ENCODE measurements at places on chromosomes 12 and 14. TPM values are rescaled to one million over a fixed set of nuclear protein-coding genes. Genes with fewer than 3 reads are reported as not detected.

ACSM4 gene
- not detected for total RNA-seq

- peaks cover 1% of the 10 kb centered on the region for H3K27me3 ChIP-seq
- DNase-seq, result no peak
- no peaks in the 10 kb centered on the region for H3K4me1 ChIP-seq
- no peaks in the 10 kb centered on the region for H3K36me3 ChIP-seq
These were observed 33.0 kb downstream of the SRRM4 start for GRCh38 chr12:119014368-119014767.

GRCh38 chr14:96585672-96586013 lies 83.5 kb downstream of the PAPOLA start:
- H3K27ac ChIP-seq, result no peak overlapping the region
- H3K27me3 ChIP-seq, result peaks cover 21% of the 10 kb centered on the region
- no peaks in the 10 kb centered on the region for H3K4me1 ChIP-seq
- H3K36me3 ChIP-seq, result no peaks in the 10 kb centered on the region
- H3K4me3 ChIP-seq, result no peak overlapping the region

FOXG1 gene
- not detected for total RNA-seq

DNA sequence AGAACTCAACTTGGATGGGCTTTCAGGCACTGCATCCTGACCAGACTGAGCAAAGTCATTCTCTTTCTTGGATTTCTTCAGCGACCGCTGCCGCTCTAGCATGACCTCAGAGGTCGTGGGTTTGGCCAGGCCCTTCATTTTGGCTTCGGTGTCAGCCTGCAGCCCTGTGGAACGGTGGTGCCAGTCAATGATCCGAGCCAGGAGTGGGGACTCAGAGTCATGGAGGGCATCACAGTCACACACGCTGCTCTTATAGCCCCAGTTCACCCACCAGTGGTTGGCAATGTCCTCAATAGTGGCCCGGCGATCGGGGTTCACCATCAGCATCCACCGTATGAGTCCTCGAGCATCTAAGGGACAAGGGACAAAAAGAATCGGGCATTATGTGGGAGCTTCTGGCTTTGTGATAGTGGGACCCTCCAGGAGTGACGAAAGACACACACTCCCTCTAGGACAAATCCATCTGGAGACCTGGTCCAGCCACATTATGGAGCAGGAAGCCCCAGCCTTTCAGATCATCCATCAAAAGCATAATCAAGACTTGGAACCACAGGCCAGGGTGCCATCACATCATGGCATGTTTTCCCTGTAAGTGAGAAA lies 71.0 kb downstream of the NUAK1 start:
- no peak for DNase-seq
- peaks cover 3% of the 10 kb centered on the region for H3K27me3 ChIP-seq
- H3K4me3 ChIP-seq, result no peak overlapping the region
- H3K27ac ChIP-seq, result no peak overlapping the region

P2RX2 gene
- total RNA-seq, result not detected

GRCh38 chr12:14601692-14602478 lies 34.2 kb upstream of the PLBD1 start:
- H3K27me3 ChIP-seq, result peaks cover 1% of the 10 kb centered on the region
- H3K4me3 ChIP-seq, result no peak overlapping the region
- DNase-seq, result no peak
- H3K36me3 ChIP-seq, result no peaks in the 10 kb centered on the region
- H3K4me1 ChIP-seq, result no peaks in the 10 kb centered on the region

DNA sequence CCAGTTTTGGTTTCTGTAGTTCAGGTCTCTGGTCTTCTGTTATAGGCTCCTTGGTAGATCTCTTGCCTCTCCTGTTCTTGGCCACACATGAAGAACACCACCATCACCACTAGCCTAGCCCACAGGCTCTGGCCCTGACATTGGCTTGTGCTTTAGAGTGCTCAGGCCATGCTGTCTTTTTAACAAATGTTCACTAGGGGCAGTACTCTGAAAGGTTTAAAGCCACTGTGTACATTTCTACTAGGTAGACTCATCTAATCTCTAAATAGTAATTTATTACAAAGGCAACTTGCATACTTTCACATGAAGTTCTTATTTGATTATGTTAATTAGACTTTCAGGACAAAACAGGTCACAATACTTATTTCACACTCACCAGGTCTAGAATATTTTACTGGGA lies 38.3 kb downstream of the PDE6H start:
- no peak overlapping the region for H3K4me3 ChIP-seq
- peaks cover 23% of the 10 kb centered on the region for H3K27me3 ChIP-seq
- H3K27ac ChIP-seq, result no peak overlapping the region
- no peaks in the 10 kb centered on the region for H3K36me3 ChIP-seq
- no peak for DNase-seq

TMTC1 gene
- 1.4 TPM for total RNA-seq

OTUB2 gene
- total RNA-seq, result 2.3 TPM

DNA sequence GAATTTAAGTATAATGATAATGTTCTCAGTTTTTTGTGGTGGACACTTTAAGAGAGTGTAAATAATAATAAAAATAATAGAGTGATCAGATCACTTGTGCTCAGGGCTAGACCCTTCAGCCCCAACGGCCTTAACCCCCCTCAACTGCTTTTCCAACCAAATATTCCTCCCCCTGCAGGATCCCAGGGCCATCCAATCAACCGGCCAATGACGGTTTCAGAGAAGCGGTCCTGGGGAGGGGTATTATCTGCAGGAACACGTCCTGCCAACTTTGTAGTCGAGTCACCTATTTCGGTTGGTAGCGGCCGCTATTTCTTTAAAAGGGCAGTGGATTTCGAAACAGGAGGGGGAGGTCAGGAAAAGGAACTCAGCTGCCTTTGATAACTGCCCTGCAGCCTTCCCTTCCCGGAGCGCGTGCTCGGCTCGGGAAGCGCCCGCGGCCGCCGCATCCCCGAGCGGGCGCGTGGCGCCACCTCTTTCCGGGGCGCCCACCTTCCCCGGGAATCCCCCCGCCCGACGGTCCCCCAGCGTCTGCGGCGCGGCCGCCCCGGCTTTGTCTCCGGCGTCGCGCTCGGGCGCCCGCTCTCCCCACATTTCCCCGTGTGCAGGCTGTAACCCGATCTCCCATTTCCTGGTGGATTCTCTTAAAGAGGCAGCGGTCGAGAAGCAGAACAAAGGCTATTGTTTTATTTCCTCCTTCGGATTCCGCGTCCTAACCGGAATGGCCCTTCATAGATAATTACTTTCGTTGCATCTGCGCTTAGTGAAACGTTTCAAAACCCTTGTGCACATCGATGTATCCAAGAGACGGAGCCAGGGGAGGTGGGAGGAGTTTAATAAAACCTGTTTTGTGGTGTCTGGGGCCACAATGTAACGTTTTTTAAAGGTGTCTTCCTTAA lies 711 bp upstream of the ETV6 start:
- H3K27me3 ChIP-seq, result peaks cover 2% of the 10 kb centered on the region
- DNase-seq, result peak; percentile 58

DNA sequence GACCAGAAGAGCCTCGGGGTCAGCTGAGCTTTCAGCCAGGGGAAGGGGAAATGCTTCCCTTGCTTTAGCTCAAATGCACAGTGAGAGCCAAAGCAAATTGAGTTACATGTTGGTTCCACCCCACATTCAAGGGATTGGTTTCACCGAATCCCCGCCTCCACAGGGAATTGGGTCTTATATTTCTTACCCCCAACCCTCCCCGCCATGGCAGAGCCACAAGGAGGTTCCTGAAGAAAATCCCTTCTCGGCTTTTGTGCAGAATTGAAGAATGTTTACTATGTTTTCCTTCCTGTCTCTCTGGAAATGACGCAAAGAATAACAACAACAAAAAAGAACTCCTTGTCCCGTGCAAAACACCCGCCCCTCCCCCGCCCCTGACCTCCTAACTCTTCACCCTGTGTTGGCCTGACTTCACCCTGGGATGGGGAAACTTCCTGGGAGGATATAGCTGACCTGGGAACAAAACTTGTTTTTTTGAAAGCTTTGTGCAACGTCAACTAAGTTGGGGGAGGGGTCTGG lies 21.9 kb upstream of the CIPC start:
- no peaks in the 10 kb centered on the region for H3K36me3 ChIP-seq
- no peaks in the 10 kb centered on the region for H3K4me1 ChIP-seq

DNA sequence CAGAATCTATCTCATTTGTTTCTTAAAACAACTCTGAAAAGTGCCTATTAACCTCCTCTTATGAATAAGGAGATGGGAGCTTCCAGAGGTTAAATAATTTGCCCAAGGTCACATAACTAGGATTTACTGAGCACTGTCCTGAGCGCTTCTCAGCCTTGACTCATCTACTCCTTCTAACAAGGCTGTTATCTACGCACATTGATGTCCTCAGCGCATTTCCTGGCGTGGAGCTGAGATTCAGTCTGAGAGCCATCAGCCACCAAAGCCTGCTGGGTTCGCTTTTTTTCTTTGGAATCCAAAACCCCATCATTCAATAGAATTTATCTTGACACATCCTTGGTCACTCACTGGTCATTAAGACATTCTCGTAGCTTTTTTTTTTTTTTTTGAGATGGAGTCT lies 29.3 kb downstream of the AK7 start:
- DNase-seq, result no peak
- no peak overlapping the region for H3K27ac ChIP-seq
- H3K4me1 ChIP-seq, result peaks cover 2% of the 10 kb centered on the region
- H3K27me3 ChIP-seq, result peaks cover 9% of the 10 kb centered on the region

- no peak for DNase-seq
- H3K27me3 ChIP-seq, result no peaks in the 10 kb centered on the region
- H3K36me3 ChIP-seq, result peaks cover 26% of the 10 kb centered on the region
- H3K27ac ChIP-seq, result no peak overlapping the region
- H3K4me3 ChIP-seq, result no peak overlapping the region
These were observed 200.2 kb downstream of the ANO6 start for GRCh38 chr12:45416126-45416525.

DNA sequence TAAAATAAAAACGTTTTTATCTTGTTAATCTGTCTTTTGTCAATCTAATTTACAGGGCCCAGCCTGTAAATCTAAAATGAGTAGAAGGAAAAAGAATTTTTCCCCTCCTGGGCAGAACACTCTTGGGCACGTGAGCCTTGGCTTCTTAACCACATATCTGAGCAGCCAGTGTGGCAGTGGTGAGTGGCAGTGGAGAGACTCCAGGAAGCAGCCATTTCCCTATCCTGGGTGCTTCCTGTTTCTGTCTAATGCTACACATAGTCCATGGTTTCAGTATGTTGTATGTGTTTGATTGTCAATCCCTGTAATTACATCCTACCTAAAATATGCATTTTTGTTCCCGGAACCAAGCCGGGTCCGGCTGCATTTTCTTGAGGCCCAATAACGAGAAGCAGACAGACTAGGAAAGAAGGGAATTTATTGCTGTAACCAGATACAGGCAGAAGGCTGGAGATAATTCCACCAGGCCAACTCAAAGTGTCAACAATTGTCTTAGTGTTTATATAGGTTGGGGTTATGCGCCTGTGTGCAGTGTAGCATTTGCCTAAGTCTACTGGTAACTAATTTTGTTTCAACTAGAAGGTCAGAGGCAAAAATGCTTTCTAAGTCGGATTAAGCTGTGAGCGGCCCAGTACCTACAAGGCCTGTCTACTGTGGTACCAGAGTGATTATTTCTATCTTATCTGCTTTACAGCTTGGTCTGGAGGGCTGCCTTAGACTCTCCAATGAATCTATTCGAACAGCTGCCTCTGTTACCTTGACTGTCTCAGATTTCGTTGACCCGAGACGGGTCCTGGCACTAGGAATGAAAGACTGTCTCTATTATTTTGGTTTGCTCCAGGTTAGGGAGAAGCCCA lies 82.4 kb upstream of the RESF1 start:
- peak overlapping the region; percentile 59 for H3K27ac ChIP-seq
- peaks cover 19% of the 10 kb centered on the region for H3K36me3 ChIP-seq
- no peaks in the 10 kb centered on the region for H3K27me3 ChIP-seq
- DNase-seq, result no peak
- H3K4me1 ChIP-seq, result peaks cover 19% of the 10 kb centered on the region

- no peak for DNase-seq
- no peaks in the 10 kb centered on the region for H3K27me3 ChIP-seq
- H3K4me3 ChIP-seq, result no peak overlapping the region
- no peaks in the 10 kb centered on the region for H3K36me3 ChIP-seq
These were observed 110.4 kb downstream of the ESRRB start for GRCh38 chr14:76486251-76486743.

- H3K4me3 ChIP-seq, result peak overlapping the region; percentile 66
- H3K4me1 ChIP-seq, result peaks cover 43% of the 10 kb centered on the region
- no peaks in the 10 kb centered on the region for H3K27me3 ChIP-seq
- H3K27ac ChIP-seq, result peak overlapping the region; percentile 93
These were observed 90.8 kb downstream of the RPS6KA5 start for GRCh38 chr14:90969531-90970166.

- no peak overlapping the region for H3K27ac ChIP-seq
- H3K4me1 ChIP-seq, result no peaks in the 10 kb centered on the region
- H3K4me3 ChIP-seq, result no peak overlapping the region
These were observed 78.6 kb upstream of the TBX3 start for GRCh38 chr12:114762490-114763110.

DNA sequence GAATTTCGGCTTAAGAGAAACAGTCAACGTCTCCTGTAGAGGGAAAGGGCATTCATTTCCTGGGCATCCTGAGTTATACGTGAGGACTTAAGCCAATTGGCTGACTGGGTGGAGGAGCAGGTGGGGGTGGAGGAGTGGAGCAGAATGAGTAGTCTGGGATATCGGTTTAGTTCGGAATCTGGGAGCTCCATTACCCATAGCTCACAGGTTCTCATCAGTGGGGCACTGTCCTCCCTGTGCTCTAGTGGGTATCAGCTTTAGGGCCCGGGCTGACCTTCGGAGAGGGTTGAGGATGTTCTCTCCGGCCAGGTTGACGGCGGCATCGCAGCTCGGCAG lies 704 bp downstream of the SDR39U1 start:
- H3K27ac ChIP-seq, result peak overlapping the region; percentile 98
- DNase-seq, result no peak
- H3K36me3 ChIP-seq, result peaks cover 39% of the 10 kb centered on the region
- H3K4me1 ChIP-seq, result peaks cover 44% of the 10 kb centered on the region

COQ5 gene
- 29.3 TPM for total RNA-seq

LHX5 gene
- not detected for total RNA-seq

DNA sequence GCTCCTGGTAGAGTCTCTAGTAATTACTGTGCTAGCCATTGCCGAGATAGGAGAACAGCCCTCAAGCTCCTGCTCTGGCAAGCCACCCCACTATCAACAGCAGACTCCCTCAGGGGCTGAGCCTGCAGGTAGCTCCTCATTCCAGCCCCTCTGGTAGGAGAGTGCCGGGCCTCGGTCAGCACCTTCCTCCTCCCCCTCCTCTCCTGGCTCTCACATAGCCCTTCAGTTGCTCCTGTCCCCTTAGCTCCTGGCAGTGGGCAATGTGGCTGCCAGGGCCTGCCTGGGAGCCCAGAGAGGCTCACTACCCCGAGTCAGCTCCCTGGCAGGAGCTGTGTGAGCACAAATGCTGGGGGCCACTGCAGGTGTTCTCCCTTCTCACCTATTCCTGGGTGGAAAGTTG lies 52.0 kb downstream of the IQSEC3 start:
- no peak for DNase-seq
- peaks cover 2% of the 10 kb centered on the region for H3K27me3 ChIP-seq
- no peaks in the 10 kb centered on the region for H3K4me1 ChIP-seq
- H3K27ac ChIP-seq, result no peak overlapping the region
- H3K4me3 ChIP-seq, result no peak overlapping the region

GRCh38 chr12:92462049-92462448 lies 240.7 kb upstream of the PLEKHG7 start:
- H3K36me3 ChIP-seq, result no peaks in the 10 kb centered on the region
- peaks cover 16% of the 10 kb centered on the region for H3K4me1 ChIP-seq
- H3K27me3 ChIP-seq, result no peaks in the 10 kb centered on the region
- no peak overlapping the region for H3K27ac ChIP-seq

ACVRL1 gene
- not detected for total RNA-seq

Data from activated T-helper 2 cell treated with anti-CD3 and anti-CD28 coated beads, Interferon-gamma antibody, Interleukin-2, Interleukin-4, amounts not matched to agents 10 μg/mL and 5 μg/mL and 100 μg/mL, durations not matched to agents 14 hours and 24 hours and 36 hours (primary cell).